ENCODE measurements at places on chromosomes 4 and X.

- no peak for DNase-seq
Measured at GRCh38 chr4:12053966-12054365, 625.3 kb upstream of the HS3ST1 start.

GRCh38 chr4:116092961-116093360 is 979.5 kb upstream of the NDST4 start:
- no peak for DNase-seq

DNA sequence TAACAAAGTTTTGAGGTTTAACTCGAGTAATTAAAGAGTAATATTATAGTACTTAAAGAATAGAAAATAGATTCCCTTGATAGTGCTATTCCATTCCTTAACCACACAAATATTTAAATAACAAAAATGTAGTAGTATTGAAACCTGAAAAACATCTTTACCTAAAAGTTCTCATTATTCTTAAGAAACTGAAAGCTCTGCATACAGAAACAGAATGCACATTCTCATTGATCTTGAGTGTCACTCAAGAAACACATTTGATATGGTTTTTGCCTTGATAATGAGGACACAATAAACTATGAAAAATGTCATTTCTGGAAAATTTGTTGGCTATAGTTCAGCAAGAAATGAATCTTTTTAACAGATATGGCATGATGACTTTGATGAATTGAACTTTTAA is 268.5 kb downstream of the COL25A1 start:
- no peak for DNase-seq

GRCh38 chr4:76208005-76208765 is 5.4 kb downstream of the SCARB2 start:
- no peak for DNase-seq

GRCh38 chr4:96154676-96155075 is 314.8 kb downstream of the PDHA2 start:
- DNase-seq, result no peak
